ENCODE measurements at places on chromosomes 1 and 21.

DNA sequence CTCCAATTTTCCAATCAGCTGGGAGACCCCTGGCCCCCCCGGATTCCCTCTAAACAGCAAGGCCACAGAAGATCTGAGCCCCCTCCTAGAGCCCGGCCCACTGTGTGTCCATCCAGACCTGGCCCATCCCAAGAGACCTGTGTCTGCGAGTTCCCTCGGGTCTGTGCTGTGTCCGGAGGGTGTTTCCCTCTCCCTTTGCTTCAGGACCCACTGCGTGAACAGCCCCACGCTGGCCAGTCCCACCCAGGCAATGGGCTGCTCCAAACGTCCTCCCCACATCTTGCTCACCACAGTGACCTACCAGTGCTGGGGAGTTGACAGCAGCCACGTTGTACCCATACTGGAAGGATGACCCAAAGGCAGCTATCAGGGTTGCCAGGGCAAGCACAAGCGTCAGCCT lies 11.6 kb downstream of the SLC2A5 start:
- no peak for DNase-seq

- no peak for DNase-seq
Measured at GRCh38 chr21:41367301-41367944, 5.6 kb downstream of the MX2 start.

GRCh38 chr1:67348586-67349252 lies 41.0 kb downstream of the IL12RB2 start:
- DNase-seq: no peak

DNA sequence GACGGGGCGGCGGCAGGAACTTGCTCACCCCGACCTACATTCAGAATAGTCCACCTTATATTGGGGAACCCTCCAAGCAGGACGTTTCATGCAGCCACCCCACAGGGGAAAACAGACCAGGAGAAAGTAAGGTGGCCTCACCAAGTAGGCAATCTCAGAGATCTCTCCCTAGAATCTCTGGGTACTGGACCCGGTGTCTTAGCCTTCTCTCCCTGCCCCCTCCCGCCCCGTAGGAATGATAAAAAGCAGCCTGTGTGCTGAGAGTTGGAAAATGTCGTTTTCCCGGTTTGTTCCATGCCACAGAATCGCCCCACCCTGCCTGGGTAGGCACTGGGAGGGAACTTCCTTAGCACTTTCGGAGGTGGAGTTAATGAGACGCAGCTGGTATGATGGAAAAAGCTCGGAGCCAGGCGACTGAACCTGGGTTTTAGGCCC lies 789 bp upstream of the PTPN14 start:
- peak; percentile 90 for DNase-seq

DNA sequence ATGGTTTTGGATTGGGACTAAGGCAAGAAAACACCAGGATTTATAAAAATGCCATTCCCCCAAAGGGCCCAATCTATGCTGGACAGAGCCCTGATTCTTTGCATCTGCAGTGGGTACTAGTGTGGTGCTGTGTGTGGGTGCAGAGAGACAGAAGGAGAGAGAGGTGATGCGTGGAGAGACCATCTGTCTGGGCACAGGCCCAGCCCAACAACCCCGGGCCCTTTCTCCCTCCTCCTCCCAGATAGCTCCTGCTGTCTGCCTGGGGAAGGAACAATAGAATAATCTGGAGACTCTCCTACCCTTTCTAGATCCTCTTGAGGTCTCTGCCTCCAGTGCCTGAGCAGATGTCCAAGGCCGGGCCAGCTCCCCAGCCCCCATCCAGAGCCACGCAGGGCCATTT lies 15.1 kb downstream of the KIAA1614 start:
- DNase-seq: no peak

DNA sequence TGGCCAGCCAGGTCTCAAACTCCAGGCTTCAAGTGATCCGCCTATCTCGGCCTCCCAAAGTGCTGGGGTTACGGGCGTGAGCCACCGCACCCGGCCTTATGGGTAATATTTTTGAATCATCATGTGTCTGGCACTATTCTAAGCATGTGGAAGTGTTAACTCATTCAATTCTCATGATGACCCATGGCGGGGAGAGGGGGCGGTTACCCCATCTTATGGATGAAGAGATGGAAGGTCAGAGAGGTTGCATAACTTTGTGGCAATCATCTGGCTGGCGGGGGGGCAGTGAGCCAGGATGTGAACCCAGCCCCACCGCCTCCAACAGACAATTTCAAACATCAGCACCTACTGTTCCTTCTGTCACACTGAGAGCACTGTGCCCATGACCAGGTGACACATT lies 11.5 kb upstream of the TAS1R2 start:
- DNase-seq: no peak

GRCh38 chr1:40868051-40868723 lies 6.0 kb upstream of the CITED4 start:
- DNase-seq: peak; percentile 60

DNA sequence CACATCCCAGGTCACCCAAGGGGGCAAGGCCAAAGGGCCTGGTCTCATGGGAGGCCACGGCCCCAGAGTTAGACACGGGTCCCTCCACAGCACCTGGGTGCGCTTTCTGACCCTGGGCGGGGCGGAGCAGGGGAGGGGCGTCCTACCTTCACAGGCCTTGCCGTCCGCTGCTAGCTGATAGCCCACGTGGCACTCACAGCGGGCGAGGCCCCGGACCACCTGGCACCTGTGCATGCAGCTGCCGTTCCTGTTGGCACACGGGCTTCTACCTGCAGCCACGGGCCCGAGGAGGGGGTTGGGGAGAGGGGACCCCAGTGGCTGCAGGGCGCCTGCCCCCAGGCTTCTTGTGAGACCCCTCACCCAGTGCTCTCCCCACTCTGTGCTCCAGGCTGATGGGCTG lies 59.9 kb downstream of the ARHGEF16 start:
- no peak for DNase-seq

- no peak for DNase-seq
Measured at GRCh38 chr1:53549781-53550180, 90.6 kb downstream of the DMRTB1 start.

Data from RWPE1 (cell line).